Activated CD8-positive, alpha-beta memory T cell treated with anti-CD3 and anti-CD28 coated beads for 24 hours (primary cell): ENCODE measurements at places on chromosomes 2 and 18.
A peak's percentile ranks its signal among the peaks of the same experiment; 100 is the strongest.

DNA sequence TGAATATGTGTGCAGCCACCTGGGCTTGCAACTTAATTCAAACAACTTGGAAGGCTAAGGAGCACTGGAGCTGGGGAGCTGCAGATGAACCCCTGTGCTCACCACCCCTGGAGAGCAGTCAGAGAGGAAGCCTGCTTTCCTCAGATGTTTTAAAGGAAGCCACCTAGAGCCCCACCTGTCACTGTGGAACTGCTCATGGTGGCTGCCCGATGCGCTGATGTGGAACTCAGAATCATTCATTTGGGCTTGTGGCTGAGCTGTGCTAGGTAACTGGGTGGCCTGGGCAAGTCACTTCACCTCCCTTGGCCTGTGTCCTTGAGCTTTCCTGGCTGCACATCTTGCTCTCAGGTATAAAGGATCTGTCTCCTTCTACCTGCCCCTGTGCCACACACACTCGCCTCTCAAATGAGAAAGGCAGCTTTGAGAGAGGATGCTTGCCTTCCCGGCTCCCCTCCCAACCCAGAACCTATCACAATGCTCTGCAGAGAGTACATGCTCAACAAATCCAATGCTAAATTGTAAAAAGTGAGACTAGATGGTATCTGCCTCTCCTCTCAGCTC, 41.3 kb downstream of the BCL11A start:
- no peak for DNase-seq

DNA sequence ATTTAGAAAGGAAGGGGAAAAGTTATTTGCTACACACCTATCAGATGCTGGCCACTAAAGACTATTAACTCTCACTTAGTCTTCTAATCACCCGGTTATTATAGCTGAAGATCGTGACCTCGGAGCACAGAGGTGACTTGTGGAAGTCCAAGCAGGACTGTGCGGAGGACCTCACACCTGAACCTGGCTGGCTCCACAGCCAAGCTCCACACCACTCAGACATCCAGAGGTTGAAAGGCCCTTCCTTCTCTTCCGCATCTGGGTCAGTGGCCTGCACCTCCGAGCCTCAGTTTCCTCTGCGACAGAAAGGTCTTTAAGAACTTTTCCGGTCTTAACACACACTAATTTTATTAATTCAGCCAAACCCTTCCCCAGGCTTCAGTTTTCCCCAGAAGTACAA, 57.9 kb downstream of the TNS1 start:
- DNase-seq, result no peak

DNA sequence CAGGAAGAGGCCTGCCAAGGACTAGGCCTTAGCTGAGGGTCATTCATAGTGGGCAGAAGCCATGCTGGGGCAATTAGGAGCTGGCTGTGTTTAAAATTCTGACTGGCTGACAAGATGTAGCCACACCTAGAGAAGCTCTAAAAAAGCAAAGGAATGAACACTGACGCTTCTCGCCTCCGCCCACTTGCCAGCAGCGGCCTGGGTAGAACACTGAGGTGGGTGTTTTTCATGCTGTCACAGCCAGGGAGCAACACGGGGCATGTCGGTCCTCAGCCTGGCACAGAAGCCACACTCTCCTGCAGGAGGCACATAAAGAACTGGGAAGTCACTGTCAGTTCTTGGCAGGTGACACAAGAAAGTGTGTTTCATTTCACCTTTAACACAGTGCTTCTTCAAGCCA, 10.4 kb downstream of the CHST10 start:
- DNase-seq, result peak; percentile 15

GRCh38 chr2:44767691-44768090, 173.8 kb upstream of the SIX3 start:
- no peak for DNase-seq

GRCh38 chr2:216420367-216421101, 8.2 kb downstream of the SMARCAL1 start:
- DNase-seq, result no peak

DNA sequence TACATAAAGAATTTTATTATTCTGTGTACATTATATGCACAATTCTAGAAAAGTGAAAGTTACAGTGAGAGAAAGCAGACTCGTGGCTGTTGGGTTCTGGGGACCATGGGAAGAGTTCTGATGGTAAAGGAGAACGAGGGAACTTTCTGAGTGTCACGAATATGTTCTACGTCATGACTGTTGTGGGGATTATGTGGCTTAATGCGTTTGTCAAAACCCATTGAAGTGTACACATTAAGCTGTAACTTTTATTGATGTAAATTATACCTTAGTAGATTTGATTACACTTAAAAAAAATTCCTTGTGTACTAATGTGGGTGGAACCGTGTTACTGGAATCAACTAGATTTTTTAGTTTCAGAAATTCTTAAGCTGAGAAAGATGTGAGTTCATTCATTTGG, 426.1 kb downstream of the DSC3 start:
- DNase-seq, result no peak

DNA sequence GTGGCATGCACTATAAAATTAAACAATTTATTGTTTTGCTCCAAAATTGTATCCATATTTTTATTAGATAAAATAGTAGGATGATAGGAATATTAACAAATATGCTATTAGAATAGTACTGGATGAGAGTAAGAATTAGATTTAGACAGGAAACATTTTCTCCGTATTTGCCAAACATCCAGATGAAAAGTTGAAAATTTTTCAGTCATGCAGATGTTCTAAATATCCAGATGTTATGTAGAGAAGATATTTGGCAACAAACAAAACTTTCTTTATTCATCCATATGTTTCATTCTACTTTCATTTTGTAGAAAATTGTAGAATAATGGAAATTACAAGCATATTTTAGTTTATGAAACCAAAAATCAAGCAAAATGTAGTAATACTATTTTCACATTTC, 45.2 kb upstream of the NEUROD1 start:
- no peak for DNase-seq

DNA sequence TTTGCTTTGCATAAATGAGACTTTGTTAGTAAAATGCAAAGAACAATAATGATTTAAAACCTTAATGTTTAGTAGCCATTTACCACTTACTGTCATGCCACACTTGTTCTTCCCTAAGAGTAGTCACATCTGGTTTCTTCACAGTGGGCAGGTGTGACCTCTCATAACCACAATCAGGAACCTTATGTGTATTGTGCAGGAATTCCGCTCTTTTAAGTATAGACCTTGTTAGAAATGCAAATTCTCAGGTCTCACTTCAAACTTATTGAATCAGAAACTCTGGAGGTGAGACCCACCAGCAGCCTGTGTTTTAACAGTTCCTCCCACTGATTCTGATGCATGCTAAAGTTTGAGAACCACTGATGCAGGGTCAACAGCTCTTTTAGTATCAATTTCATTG, 518.8 kb upstream of the MEX3C start:
- no peak for DNase-seq

GRCh38 chr2:227430639-227431038, 41.3 kb upstream of the AGFG1 start:
- no peak for DNase-seq

DNA sequence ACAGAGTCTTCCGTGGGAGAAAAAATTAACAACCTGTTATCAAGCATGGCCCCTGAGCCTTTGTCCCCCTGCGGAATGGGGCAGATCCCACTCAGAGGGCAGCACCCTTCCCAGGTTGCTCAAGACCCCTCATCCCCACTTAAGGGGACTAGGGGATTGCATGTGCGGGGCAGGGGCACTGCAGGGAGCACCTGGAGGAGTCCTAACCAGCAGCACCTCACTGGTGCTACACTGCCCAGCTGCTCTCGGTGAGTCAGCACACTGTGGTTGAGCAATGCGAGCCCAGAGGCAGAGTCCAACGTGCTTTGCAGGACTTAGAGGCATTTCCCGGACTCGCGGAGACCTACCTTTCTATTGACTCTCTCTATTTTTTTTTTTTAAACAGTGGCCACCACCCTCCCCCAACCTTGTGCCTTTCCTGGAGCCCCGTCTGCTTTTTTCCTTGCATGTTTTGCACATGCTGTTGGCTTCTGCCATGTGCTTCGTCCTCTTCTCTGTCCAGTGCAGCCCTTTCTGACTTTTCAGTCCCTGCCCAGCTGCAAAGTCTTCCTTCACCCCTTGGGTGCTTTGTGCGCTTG, 74.0 kb downstream of the IL1R2 start:
- no peak for DNase-seq

GRCh38 chr2:23637011-23637778, 252.2 kb downstream of the KLHL29 start:
- DNase-seq, result no peak

GRCh38 chr2:168300460-168300859, 53.1 kb upstream of the STK39 start:
- no peak for DNase-seq

- DNase-seq, result no peak
These were observed 13.8 kb downstream of the TPGS2 start for GRCh38 chr18:36814994-36815393.
